ENCODE measurements at places on chromosomes 1 and 21. TPM values are rescaled to one million over a fixed set of nuclear protein-coding genes. Genes with fewer than 3 reads are reported as not detected.

The RIPK4 gene
- not detected for total RNA-seq

The LRRC53 gene
- total RNA-seq: not detected

The ELAPOR1 gene
- total RNA-seq: 11.9 TPM

The C1orf21 gene
- 8.5 TPM for total RNA-seq

The YRDC gene
- total RNA-seq: 28.6 TPM

The CLCA1 gene
- not detected for total RNA-seq

The WASF2 gene
- 113 TPM for total RNA-seq

The ZBTB8OS gene
- 75.8 TPM for total RNA-seq

The ZFYVE9 gene
- 0.29 TPM for total RNA-seq

All from activated CD8-positive, alpha-beta memory T cell treated with anti-CD3 and anti-CD28 coated beads, Interleukin-2, amount 10 ng/mL, durations not matched to agents 7 days and 5 days (primary cell).